Renal pelvis (tissue), 12 donors: ENCODE measurements at places on chromosomes 12 and 14. TPM values are rescaled to one million over a fixed set of nuclear protein-coding genes. Genes with fewer than 3 reads are reported as not detected.

The ARMH4 gene
- 74.2 TPM for polyA plus RNA-seq

The SYCP3 gene
- polyA plus RNA-seq, result 1.5 TPM

- DNase-seq, result no peak
Observed at GRCh38 chr12:124713041-124713435, 145.6 kb upstream of the NCOR2 start.

- no peak for DNase-seq
Observed at GRCh38 chr12:32470936-32471470, 71.6 kb downstream of the FGD4 start.

DNA sequence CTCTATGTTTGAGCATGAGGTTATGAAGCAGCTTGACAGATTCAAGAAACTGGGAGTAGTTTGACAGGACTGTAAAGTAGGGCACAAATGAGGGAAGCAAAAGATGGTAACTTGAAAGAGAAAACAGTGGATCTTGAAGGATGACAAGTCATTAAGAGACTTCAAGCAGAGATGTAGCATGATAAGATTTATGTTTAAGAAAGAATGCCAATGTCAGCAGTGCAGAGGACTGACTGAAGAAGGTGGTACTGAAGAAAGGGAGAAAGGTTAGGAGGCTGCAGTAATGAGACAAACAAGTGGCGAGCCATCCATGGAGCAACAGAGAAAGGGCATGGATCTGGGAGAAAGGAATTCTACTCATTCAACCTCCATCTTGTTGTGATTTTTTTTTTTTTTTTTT, 120.2 kb upstream of the RAP1B start:
- no peak for DNase-seq

DNA sequence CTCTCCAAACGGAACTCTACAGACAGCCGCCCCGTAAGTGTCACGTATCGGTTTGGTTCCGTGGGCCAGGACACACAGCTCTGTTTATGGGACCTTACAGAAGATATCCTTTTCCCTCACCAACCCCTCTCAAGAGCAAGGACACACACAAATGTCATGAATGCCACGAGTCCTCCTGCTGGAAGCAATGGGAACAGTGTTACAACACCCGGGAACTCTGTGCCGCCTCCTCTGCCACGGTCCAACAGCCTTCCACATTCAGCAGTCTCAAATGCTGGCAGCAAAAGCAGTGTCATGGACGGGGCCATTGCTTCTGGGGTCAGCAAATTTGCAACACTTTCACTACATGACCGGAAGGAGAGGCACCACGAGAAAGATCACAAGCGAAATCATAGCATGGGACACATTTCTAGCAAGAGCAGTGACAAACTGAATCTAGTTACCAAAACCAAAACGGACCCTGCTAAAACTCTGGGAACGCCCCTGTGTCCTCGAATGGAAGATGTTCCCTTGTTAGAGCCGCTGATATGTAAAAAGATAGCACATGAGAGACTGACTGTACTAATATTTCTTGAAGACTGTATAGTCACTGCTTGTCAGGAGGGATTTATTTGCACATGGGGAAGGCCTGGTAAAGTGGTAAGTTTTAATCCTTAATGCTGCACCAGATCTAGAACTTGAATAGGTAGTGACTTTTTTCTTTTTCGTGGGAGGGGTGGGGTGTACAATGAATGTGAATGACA, 69.7 kb downstream of the WDR20 start:
- peak; percentile 77 for DNase-seq
